Urinary bladder (tissue), 4 donors: ENCODE measurements at places on chromosomes 4 and X. TPM values are rescaled to one million over a fixed set of nuclear protein-coding genes. Genes with fewer than 3 reads are reported as not detected.

TNIP3 gene
- polyA plus RNA-seq: not detected

RGN gene
- polyA plus RNA-seq: 7.2 TPM

TLL1 gene
- polyA plus RNA-seq: 2.4 TPM

C4orf36 gene
- polyA plus RNA-seq: 0.96 TPM

ANXA10 gene
- polyA plus RNA-seq: 2.1 TPM

IL9R gene
- 2.0 TPM for polyA plus RNA-seq

HS3ST1 gene
- polyA plus RNA-seq: 15.8 TPM

FAAH2 gene
- 1.4 TPM for polyA plus RNA-seq

XK gene
- polyA plus RNA-seq: 2.1 TPM

NXF2 gene
- polyA plus RNA-seq: not detected

BTC gene
- polyA plus RNA-seq: 7.1 TPM

CTAG1B gene
- polyA plus RNA-seq: not detected

PPP4R3C gene
- polyA plus RNA-seq: not detected

ATP2B3 gene
- polyA plus RNA-seq: 0.10 TPM

TMPRSS11A gene
- not detected for polyA plus RNA-seq

DUX4 gene
- polyA plus RNA-seq: not detected

ARSJ gene
- 5.5 TPM for polyA plus RNA-seq

EFHC2 gene
- 2.0 TPM for polyA plus RNA-seq

KCNIP4 gene
- 4.9 TPM for polyA plus RNA-seq

LRIT3 gene
- polyA plus RNA-seq: 0.06 TPM

ANAPC4 gene
- 20.9 TPM for polyA plus RNA-seq

MTNR1A gene
- not detected for polyA plus RNA-seq

TGIF2LX gene
- polyA plus RNA-seq: not detected

HAND2 gene
- 75.1 TPM for polyA plus RNA-seq

GLOD5 gene
- not detected for polyA plus RNA-seq

GC gene
- polyA plus RNA-seq: 1.5 TPM

TEX13C gene
- not detected for polyA plus RNA-seq

AMOT gene
- 8.8 TPM for polyA plus RNA-seq

CTSO gene
- 23.8 TPM for polyA plus RNA-seq

ADAM29 gene
- polyA plus RNA-seq: not detected

LIMCH1 gene
- polyA plus RNA-seq: 18.4 TPM

RHOXF2B gene
- not detected for polyA plus RNA-seq

HS6ST2 gene
- polyA plus RNA-seq: 3.2 TPM

RPS6KA6 gene
- 1.4 TPM for polyA plus RNA-seq

RTL3 gene
- 0.03 TPM for polyA plus RNA-seq

CABS1 gene
- polyA plus RNA-seq: not detected

SPOCK3 gene
- 2.9 TPM for polyA plus RNA-seq

COPS4 gene
- polyA plus RNA-seq: 38.3 TPM

MAGEB10 gene
- polyA plus RNA-seq: not detected

DMP1 gene
- not detected for polyA plus RNA-seq
